ENCODE measurements at places on chromosomes 4 and X. TPM values are rescaled to one million over a fixed set of nuclear protein-coding genes. Genes with fewer than 3 reads are reported as not detected.

The CLDN22 gene
- 0.59 TPM for polyA plus RNA-seq

The TEC gene
- 4.3 TPM for polyA plus RNA-seq

The KLB gene
- polyA plus RNA-seq, result 0.19 TPM

DNA sequence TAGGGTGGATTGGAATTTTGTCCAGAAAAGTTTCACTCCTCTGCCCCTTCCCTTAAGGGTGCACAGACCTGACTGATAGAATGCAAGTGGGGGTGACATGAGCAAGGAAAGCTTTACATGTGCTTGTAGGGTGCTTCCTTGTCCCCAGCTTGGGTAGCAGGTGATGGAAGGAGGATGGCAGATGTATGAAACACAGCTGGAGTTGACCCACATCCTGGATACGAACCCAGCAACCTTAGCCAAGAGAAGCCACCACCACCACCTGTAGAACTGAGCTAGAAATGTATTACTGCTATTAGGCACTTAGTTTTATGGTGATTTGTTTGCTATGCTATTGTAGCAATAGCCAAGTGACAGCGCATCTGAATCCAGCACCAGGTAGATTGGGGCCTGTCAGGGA, 227.4 kb downstream of the HS3ST1 start:
- DNase-seq, result no peak

DNA sequence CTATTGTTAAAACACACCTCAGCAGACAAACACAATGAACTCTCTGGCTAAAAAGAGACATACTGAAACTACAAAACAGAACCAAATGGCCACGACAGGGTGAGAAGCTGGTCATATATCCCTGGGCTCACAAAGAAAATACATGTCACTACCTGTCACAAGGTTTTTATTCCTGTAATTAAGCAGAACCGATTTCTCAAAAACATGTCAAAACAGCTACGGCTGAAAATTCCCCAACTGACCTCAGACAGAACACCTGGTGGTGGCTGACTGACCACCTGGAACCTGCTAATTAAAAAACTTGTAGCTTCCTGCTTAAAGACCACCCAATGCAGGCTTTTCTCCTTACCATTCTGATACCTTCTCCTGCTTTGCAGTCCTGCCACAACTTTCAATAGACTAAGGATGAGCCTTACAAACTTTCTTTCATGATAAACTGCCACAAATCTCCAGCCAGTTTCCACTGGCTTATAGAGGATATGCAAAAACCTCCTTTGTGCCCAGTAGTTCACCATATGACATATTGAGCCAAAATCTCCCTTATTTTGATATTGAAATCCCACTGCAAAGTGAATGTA, 571.9 kb downstream of the SPOCK3 start:
- no peak for DNase-seq

GRCh38 chrX:130351567-130351966, 11.8 kb downstream of the SLC25A14 start:
- no peak for DNase-seq

GRCh38 chr4:143207555-143207954, 22.8 kb downstream of the USP38 start:
- no peak for DNase-seq

- DNase-seq, result no peak
These were observed 80.0 kb downstream of the KCTD8 start for GRCh38 chr4:44368413-44369167.

- no peak for DNase-seq
These were observed 36.9 kb downstream of the STARD8 start for GRCh38 chrX:68684291-68684918.

DNA sequence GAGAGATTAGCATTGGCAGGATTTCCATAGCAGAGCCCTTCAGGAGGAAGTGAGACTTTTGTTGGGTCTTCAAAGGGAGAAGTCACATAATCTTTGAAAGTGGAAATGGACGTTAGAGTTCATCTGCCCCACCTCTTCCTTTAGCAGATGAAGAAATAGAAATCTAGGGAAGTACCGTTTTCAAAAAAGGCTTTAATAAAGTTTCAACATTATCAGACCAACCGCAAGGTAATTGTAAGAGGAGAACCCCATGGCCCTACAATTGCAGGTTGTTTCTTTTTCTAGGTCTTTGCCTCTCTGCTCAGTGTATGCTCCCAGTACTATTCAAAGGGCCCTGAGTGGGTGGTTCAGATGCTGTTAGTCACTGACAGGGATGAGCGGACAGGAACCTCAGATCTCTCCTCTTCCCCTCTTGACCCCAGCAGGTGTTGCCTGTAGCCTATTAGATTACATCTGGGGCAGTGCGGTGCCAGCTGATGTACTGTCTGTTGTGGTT, 48.6 kb upstream of the AP1S2 start:
- DNase-seq, result no peak

GRCh38 chrX:35456891-35457290, 341.3 kb upstream of the MAGEB16 start:
- DNase-seq, result no peak

DNA sequence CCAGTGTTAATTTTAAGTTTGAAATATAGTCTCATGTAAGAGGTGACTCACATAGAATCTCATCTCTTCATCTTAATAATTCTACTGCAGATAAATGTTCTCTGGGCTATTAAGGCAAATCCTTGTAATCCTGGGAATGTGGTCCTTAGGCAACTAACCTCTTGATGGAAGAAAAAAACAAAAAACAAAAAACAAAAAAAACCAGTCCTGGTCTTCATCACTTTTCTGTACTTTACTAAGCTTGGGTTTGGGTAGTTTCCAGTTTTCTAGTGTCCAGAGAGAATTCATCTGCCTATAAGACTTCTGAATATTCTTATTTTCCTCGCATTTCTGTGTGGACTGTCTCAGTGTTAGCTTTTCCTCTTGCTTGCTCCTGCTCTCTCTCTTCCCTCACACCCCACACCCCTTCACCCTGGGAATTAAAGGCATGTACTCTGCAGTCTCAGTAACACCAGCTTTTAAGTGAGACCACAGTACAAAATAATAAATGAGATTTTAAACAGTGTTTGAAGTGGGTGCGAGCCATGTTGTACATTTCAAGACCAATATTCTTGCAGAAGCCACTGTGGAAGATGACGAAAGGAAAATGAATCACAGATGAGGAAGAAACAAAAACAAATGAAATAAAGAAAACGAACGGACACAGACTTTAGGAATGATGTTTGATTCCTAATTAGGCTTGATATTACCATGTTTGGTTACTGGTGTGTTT, 51.7 kb downstream of the HAND2 start:
- no peak for DNase-seq

Measured in left renal pelvis (tissue), 4 donors.